ENCODE measurements at places on chromosomes 2 and 18.

- no peak for DNase-seq
Measured at GRCh38 chr2:159505196-159505595, 111.2 kb downstream of the BAZ2B start.

GRCh38 chr18:3966246-3966641 is 488.9 kb downstream of the DLGAP1 start:
- DNase-seq = no peak

GRCh38 chr2:151374436-151374835 is 17.0 kb downstream of the TNFAIP6 start:
- DNase-seq = peak; percentile 57

DNA sequence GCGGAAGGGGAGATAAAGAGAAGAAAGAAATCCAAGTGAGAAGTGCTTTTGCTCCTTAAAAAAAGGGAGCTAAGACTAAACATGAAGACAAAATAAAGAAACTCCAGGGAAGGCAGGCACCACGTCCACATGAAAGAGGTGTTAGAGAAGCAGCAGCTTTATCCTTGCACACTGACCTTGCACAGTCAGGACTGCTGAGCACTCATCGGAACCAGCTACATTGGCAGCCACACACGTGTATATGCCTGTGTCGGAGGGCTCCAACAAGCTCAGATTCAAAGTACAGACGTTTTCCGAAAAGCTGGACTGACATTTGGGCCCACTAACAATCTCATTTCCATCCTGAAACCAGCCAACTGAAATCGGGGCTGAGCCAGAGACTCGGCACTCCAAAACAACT is 88.2 kb downstream of the TTN start:
- DNase-seq = no peak

- DNase-seq = no peak
Measured at GRCh38 chr2:104262714-104263113, 591.2 kb upstream of the POU3F3 start.
